Mesenteric fat pad (tissue), 1 donor: ENCODE measurements at places on chromosomes 11 and 22. TPM values are rescaled to one million over a fixed set of nuclear protein-coding genes. Genes with fewer than 3 reads are reported as not detected.
A peak's percentile ranks its signal among the peaks of the same experiment; 100 is the strongest.

- DNase-seq, result no peak
Measured at GRCh38 chr11:34344768-34345539, 12.9 kb downstream of the ABTB2 start.

- DNase-seq, result peak; percentile 91
Measured at GRCh38 chr11:65491614-65492386, 7.0 kb upstream of the MALAT1 start.

KRTAP5-10 gene
- not detected for total RNA-seq

GRCh38 chr11:64129403-64129802 lies 36.5 kb downstream of the MACROD1 start:
- no peak for DNase-seq

GRCh38 chr11:818396-819128 lies at the start of gene PNPLA2:
Gene PNPLA2, plus strand, starts transcription at chr11:818914. Its CDS starts 805 bp downstream, at chr11:819719.
- no peak for DNase-seq
